Bronchial epithelial cell (primary cell): ENCODE measurements at places on chromosomes 4 and X.
A peak's percentile ranks its signal among the peaks of the same experiment; 100 is the strongest.

- peak; percentile 81 for DNase-seq
Measured at GRCh38 chr4:48380583-48381167, 39.3 kb downstream of the SLAIN2 start.

DNA sequence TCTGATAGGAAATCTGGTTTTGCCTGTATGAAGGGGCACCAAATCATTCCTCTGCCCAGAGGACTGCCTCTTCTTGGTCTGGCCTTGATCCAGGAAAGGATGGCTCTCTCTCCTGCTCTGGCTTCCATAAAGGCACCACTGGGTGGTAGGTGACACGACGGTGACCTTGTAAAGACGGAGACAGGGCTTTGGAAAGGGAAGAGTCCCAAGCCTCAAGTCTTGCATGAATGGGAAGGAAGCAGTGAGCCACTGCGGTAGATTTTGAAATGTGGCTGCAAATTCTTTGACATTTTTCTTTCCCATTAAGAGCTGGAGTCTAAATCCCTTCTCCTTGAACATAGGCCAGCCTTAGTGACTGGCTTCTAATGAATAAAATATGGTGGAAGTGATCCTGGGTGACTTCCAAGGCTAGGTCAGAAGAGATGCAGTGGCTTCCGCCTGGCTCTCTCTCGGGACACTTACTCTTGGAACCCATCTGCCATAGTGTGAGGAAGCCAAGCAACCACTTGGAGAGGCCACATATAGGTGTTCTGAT, 347.4 kb downstream of the BCOR start:
- no peak for DNase-seq

DNA sequence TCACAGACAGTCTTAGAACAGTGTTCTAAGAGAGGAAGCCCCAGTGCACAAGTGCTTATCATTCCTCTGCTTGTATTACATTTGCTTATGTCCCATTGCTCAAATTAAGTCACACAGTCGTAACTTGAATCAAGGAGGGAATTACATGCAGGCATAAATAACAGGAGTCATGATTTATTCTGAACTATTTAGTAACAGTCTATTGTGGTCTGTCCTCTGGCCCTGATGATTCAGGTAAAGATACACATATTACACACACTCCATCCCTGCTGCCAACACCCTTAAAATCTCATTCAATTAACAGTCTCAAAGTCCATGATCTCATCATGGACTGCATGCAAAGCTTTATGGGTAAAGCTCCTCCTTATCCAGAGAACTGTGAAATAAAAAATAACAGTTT, 60.1 kb downstream of the GRIA2 start:
- DNase-seq, result peak; percentile 63

- no peak for DNase-seq
Measured at GRCh38 chr4:120673696-120674095, 248.8 kb downstream of the PRDM5 start.

- DNase-seq, result no peak
Measured at GRCh38 chrX:130347321-130347720, 7.6 kb downstream of the SLC25A14 start.

DNA sequence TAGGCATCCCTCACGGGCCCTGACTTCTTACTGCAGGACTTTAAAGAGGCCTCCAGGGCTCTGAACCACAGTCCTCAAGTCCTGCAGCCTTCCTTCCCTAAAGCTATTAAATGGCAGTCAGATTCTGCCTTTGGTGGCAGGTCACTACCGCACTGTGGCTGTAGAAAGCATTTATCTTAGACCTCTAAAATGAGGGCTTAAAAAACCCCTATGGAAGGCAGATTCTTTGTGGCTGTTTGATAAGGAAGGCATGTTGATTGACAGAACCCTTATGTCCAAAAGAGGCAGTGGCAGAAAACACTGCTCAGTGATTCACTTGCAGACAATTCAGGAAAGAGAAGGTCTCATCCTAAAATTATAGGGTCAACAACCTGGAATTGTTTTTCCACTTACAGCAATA, 79.2 kb downstream of the FBXL5 start:
- no peak for DNase-seq

- no peak for DNase-seq
Measured at GRCh38 chr4:59698041-59698440, 1502.1 kb upstream of the ADGRL3 start.

GRCh38 chr4:117987464-117987863, 46.8 kb upstream of the NDST3 start:
- no peak for DNase-seq

DNA sequence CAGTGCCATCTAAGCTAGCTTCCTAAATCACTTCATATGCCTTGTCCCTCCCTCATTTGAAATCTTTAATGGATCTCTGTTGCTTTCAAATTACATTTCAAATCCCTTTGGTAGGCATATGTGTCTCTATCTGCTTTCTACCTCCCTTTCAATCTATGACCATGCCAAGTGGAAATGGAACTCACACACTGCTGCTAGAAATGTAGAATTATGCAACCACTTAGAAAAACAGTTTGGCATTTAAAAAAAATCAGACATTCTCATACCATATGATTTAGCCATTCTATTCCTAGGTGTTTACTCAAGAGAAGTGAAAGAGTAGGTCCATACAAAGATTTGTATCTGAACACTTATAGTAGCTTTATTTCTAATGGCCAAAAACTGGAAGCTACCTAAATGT, 413.5 kb upstream of the INTU start:
- DNase-seq, result no peak

DNA sequence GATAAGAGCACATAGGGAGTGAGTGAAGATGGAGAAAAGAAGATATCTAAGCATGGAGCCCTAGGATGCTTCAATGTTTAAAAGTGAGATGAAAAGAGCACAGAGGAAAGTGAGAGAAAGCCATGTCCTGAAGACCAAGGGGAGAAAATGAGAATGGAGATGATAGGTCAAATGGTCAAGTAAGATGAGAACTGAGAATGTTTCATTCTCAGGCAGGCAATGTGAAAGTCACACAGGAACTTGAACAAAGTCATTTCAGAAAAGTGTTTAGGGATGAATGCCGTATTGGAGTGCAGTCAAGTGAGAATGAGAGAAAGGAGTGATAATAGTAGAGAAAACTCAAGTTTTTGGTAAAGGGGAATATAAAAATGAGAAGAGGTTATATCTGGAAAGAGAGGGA, 148.7 kb upstream of the PTCHD1 start:
- no peak for DNase-seq

GRCh38 chr4:43337707-43338106, 445.2 kb downstream of the GRXCR1 start:
- peak; percentile 79 for DNase-seq

DNA sequence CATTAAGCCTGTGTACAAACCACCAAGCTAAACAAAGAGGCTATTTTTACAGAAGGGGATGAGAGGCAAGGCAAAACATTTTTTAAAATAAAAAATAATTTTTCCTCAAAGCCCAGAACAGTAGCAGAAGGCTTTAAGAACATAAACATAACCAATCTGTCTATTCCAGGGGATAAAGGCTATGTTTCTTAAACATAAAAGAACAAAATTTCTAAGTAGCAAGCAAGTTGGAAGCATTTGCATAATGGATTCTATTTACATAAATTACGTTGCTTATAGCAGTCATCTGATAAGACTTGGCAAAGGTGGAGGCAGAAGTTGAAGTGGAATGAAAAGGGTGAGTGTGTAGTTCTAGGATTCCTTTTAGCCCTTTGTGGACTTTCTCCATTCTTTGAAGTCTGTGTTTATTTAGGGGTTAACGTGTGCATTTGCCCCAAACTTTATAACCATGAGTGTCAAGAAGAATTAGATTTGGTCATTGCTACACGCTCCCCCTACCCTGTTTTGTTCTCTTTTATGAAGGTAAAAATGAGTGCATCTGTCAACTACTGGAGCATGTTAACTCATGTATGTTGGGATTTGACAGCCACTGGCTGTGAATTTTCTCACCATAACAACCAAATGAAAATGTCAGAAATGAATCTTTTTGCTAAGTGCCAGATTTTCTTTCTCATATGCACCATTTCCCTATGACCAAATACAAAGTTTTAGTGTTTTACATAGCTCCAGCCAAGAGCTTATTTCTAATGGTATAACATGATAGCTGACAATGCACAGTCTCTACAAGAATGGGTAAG, 378.4 kb upstream of the IGFBP7 start:
- no peak for DNase-seq

GRCh38 chrX:69117876-69118526, 47.3 kb downstream of the PJA1 start:
- DNase-seq, result no peak

GRCh38 chr4:110275871-110276270, 77.5 kb upstream of the ELOVL6 start:
- peak; percentile 16 for DNase-seq

DNA sequence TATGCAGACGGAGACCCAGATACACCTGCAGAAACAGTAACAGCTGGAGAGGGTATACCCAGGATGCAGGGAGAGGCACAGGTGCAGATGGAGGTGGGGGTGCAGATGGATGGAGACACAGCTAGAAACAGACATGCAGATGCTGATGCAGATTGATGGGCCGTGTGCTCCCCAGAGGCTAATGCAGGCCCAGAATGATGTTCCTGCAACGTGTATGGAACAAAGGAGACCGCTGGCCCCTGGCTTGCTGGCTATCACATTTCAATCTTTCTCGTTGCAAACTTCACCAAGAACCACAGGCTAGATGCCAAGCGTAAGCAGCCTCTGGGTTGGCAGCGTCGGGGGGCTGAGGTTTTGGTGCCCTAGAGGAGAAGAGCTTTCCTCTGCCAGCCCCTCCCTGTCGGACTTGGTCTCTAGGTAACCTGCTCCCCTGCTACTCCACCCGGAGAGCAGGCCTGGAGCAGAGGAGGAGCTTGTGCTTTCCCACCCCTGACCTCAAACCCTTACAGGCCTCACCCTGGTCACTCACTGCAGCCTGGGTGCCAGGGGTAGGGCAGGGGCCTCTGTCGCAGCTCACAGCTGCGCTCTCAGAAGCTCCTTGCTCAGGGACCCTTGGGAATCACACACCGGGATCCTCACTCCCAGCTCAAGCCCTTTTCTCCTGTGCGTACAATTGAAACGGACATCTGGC, 69.0 kb upstream of the PSAPL1 start:
- no peak for DNase-seq

DNA sequence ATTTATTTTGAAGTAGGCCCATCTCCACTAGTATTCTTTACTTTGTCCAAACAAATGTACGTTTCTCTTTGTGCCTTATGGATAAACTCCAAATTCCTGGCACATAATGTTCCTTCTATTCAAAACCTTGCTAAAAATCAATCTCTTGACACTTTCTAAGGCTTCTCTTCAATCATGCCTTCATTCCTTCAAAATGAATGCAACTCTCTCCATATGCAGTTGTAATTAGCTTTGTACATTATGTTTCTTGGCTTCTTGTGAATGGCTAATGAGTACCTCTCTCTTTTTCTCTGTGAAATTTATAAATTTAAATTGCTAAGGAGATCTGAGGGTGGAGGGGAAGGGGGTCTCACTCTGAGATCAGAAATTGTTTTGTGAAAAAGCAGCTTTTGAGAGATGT, 24.0 kb upstream of the ANK2 start:
- DNase-seq, result no peak

DNA sequence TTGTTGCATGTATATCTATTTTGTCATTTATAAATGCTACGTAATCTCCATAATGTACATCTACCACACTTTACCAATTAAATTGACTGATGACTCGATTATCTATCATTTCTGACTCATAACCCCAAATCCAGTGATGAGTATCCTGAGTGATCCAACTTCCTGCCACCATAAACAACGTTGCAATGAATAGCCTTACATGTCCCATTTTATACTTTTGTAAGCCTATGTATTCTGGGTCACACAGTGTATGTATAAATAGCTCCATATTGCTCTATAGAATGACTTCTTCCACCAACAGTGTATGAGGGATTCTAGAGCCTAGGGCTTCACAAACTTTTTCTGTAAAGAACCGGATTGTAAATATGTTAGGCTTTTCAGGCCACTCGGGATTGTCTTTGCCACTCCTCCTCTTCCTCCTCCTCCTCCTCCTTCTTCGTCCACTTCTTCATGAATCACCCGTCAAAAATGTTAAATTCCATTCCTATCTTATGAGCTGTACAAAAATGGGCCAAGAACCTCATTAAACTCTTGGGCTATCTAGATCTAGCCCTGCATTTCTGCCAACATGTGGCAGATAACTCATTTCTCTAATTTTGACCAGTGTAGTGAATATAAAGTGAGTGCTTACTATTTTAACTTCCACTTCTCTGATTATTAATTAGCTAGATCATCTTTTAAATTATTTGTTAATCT, 672.2 kb upstream of the AMOT start:
- DNase-seq, result peak; percentile 47

- peak; percentile 52 for DNase-seq
Measured at GRCh38 chrX:119729408-119730201, 28.8 kb upstream of the SOWAHD start.

DNA sequence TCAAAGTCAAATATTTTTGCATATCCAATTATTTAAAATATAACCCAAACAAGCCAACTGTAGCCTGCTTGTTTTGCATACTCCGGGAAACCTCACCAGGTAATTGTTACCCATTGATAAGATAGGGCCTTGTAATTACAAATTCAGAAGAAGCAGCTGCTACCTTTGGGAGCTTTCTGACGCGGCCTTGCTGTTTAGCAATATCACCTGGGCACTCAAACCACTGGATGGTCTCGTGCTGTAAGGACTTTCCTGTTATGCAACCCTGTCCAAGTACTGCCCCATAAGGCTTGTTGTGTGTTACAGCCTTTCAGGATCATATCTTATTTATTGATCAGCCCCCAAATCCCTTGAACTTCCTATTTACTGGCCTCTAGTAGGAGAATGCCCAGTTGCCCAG, 52.1 kb downstream of the HS3ST1 start:
- no peak for DNase-seq

DNA sequence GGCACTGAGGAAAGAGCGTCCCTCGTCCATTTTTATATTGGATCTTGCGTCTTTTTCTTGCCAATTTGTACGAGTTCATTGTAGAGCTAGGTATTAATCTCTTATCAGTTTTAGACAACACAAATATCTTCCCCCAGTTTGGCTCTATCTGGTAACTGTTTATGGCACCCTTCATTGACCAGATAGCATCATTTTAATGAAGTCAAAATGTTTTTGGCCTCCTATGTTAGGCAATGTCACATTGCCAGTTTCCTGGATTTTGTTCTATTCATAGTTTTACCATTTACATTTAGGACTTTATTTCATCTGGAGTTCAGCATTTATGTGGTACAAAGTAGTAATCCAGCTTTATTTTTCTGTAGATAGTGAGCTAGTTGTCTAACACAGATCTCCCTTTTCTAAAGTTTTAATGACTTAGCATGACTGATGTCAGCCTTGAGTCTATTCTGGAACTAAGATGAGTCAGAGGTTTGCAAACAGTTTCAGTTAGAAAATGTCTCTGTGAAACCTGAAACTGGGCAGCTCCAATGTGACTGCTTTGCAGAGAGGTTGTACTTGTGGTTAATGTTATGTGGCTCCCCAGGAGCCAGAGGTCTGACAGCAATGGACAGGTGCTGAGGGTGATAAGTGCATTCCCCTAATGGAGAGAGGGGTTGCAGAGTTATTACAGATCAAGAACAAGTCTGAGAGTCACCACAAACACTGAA, 5.3 kb upstream of the STBD1 start:
- DNase-seq, result peak; percentile 94
